ENCODE measurements at places on chromosomes 2 and 18. TPM values are rescaled to one million over a fixed set of nuclear protein-coding genes. Genes with fewer than 3 reads are reported as not detected.

PLGLB2 gene
- total RNA-seq, result not detected

FAM228A gene
- total RNA-seq, result 2.2 TPM

GRCh38 chr2:31707992-31708391, 127.3 kb upstream of the SRD5A2 start:
- no peak for DNase-seq

- no peak for DNase-seq
These were observed 100.0 kb upstream of the HDAC4 start for GRCh38 chr2:239500574-239501550.

- DNase-seq, result no peak
These were observed 8.3 kb upstream of the COL6A3 start for GRCh38 chr2:237422309-237422708.

- no peak for DNase-seq
These were observed 47.6 kb upstream of the MCFD2 start for GRCh38 chr2:46963210-46963609.

GRCh38 chr2:229658004-229658403, 56.4 kb downstream of the DNER start:
- no peak for DNase-seq

CIB4 gene
- total RNA-seq, result not detected

SCN9A gene
- 5.7 TPM for total RNA-seq

DNA sequence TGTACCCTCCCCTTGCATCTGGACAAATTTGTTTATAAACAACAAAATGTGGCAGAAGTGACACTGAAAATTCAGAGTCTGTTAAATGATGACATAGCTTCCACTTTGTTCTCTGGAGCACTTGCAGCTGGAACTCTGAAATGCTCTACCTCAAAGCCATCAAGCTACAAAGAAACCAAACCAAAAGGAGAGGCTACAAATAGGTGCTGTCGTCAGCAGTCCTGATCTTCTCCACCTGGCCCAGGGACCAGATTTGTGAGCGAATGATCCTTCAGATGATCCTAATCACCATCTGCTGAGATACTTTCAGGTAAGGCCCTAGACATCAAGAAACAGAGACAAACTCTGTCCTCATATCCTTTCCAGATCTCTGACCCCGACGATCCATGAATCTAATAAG, 27.9 kb upstream of the PAIP2B start:
- DNase-seq, result no peak

- no peak for DNase-seq
These were observed 1690.4 kb upstream of the SLC39A10 start for GRCh38 chr2:193966590-193966989.

GRCh38 chr2:42045848-42046748, 1.7 kb upstream of the PKDCC start:
- DNase-seq, result no peak

Data from posterior vena cava (tissue), 2 donors.